ENCODE measurements at places on chromosomes 12 and 14.
A peak's percentile ranks its signal among the peaks of the same experiment; 100 is the strongest.

DNA sequence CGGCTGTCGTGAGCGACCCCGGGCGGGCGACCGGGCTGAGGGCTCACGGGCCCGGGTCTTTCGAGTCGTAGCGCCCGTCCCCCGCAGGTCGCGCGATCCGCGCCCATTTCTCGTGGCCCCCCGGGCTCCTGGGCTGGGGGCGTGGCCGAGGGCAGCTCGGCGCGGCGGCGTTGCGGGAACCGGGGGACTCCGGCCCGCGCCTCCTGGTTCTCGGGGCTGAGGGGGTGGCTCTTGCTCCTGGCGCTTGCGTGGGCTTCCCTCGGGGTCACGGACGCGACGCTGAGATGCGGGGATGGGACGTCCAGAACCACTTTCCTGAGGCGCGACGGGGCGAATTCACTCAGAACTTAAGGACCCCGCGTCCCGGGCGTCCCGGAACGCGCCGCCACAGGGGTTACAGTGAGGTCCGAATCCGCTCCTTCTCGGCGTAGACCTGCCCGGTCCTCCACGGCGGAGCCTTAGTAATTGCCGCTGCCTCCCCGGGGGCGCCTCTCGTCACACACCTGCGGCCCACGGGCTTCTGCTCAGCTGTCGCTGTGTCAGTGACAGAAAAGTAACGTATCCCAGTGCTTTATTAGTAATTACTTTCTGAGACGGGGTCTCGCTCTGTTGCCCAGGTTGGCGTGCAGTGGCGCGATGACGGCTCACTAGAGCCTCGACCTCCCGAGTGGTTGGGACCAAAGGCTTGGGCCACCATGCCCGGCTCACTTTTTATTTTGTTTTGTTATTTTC, 606 bp downstream of the EP400 start:
- DNase-seq, result peak; percentile 74

DNA sequence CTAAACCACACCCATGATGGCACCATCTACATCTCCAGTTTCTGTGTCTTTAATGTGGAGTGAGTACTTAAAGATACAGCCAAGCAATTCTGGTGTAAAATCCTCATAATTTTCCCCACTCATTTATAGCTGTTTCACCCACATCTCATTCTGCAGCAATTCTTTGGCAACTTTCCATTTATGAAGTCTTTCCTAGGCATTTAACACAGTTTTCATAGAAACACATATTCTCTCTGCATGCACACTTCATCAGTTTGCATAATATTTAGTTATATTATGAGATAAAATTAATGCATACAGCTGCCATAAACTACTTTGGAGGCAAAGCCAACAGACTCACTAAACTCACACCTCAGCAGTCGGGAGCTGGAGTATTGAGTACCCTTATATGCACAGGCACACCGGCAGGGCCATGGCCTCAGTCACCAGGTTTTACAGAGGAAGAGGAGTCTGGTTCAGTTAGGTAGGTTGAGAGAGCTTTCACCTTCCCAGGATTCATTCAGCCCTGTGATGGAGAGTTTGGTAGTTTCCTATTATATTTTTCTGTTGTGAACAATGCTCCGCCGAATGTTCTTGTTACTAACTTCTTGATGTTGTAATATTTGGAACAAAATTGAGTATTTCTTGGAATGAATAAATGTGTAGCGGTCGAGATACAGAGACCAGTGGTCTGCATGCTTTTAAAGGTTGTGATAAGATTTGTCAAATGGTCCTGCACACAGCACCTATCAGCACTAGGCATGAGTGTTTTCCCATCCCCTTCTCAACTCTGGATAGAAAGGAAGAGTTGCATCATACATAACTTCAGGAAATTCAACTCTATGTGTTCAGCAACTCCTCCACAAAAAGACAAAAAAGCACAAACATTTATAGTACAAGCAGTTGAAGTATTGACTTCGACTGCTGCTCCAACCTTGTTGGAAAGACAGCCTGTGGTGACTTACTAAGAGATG, 123.5 kb downstream of the TTC8 start:
- DNase-seq, result no peak

DNA sequence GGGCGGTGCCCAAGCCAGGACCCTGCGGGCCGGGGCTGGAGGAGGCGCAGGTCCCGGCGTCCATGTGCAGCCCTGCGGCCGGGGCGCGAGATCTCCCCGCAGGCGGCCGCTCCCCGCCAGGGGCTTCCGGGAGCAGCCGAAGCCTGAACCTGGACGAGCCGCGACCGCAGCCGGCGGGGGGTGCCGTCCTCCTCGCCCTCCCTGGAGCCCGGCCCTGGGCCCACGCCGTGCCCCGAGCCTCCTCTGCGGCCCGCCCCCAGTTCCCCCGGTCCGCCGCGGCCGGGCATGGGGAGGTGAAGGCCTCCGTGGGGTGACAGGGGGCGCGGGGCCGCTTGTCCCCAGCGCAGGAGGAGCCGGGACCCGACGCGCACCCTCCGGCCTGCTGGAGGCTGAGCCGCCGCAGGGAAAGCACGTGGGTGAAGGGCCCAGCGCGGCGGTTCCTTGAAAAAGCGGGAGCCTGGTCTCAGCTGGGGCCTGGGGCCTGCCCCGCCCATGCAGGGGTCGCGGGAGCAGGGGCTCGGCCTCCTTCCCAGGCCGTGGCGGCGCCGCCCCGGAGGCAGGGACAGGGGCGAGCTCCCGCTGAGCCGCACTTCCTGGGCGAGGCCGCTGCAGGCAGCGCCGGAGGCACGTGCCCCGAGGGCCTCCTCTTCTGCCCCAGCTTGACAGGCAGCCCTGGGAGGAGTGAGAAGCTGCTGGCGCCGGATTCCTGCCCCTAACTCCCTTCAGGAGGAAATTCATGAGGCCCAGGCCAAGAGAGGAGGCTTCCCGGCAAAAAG, 55.6 kb upstream of the PPP2R5C start:
- DNase-seq, result no peak

DNA sequence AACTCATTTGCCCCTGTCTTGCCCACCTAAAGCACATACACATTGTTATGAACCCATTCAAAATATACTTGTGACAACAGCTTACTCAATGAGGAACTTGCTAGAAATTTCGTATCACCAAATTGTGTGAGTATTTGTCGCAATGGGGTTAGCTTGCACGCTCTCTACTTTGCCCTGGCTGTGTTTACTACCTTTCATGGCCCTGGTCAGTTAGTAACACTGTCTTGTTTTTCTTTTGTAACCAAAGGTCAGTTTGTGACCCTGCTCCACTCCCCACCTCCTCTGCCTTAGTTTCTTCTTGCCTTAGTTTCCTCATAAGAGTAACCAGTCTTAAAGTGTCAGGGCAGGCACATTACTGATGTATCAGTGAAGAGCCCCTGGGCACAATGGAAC, 205.8 kb upstream of the EEA1 start:
- DNase-seq, result no peak

- DNase-seq, result no peak
Observed at GRCh38 chr12:56115329-56115728, 1.1 kb upstream of the RPL41 start.
